ENCODE measurements at places on chromosomes 6 and 20.

DNA sequence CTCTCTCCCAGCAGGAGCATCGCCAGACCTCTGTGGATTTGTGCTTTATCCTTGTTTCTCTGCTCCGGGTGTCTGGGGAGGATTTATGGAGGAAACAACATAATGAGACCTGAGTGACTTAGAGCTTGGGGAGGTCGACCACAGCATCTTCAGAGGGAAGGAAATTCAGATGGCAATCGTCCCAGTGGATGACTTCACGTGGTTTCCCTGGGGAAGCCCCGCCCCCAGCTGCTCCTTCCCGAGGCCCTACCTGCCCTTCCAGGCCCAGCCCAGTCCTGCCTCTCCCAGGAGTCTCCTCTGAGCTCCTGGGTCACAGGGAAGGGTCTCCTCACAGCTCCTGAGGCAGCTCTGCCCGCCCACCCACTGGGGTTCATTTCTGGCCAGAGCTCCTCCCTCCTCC is 430.3 kb upstream of the SULF2 start:
- DNase-seq: no peak

DNA sequence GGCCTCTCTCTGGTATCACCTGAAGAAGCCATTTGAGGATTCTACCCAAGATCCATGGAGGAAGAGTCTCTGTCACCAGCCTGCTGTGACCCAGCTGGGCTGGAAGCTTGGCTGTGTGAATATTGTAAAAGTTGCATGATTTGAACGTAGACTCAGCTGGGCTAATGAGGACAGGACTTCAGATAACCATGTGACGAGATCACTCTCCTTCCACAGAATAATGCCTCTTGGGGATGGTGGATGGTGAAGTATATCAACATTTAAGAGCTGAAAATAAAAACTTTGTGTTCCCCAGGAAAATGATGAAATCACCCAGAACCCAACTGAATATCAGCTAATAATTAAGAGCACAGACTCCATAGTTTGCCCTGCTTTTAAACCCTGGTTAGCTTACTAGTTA is 427.9 kb downstream of the CD83 start:
- DNase-seq: no peak

DNA sequence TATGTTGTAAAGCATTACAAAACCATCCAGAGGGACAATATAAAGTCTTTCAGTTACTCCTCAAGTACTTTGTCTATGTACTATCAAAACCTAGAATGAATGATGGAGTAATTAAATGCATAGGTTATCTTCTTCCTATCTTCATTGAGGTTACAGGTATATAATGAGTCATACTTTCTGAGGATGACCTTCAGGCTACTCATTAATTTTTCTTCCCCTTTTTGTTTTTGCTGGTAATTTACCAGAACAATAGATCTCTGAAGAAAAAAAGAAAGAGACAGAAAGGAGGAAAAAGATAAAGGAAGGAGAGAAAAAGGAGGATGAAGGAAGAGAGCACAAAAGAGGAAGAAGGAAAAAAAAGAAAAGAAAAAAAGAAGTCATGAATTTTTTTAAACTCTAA is 398.4 kb downstream of the TBC1D32 start:
- DNase-seq: no peak

DNA sequence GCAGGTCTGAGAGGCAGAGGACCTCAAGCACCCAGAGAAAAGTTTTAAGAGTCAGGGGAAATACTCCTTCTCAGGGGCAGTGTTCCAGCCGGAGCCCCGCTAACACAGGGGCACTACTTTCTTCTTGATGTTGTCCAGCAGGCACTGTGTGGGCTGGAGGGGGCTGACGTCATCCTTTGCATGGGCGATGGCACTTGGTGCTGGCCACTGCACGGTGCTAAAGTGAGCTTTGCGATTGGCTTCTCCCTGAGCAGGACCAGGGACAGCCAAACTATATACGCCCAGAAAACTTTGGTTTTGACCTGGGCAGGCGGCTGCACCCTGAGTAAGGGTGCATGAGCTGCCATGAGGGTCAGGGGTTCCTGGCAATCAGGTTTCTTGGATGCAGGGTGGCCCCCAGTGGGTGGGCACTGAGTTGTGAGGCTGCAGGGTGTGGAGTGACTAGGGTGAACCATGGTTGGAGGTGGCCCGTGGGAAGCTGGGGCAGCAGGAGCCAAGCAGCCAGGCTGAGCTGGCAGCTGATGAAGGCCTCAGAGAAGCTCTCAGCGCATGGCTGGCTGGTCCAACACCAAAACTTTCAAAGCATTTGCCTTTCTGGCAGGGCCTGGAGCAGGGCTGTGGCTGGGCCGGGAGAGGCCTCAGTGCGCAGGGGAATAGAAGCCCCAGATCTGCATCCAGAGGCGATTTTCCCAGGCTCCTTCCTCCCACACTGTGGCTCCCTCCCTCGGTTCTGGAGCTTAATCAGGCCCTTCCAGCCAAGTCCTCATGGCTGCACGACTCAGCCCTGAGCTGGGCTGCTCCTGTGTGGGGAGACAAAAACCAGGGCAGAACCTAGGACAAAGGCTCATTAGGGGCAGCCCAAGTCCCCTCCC is 18.3 kb downstream of the MRPS18A start:
- no peak for DNase-seq

GRCh38 chr6:10522929-10523573 is 1.9 kb downstream of the GCNT2 start:
- DNase-seq: no peak

DNA sequence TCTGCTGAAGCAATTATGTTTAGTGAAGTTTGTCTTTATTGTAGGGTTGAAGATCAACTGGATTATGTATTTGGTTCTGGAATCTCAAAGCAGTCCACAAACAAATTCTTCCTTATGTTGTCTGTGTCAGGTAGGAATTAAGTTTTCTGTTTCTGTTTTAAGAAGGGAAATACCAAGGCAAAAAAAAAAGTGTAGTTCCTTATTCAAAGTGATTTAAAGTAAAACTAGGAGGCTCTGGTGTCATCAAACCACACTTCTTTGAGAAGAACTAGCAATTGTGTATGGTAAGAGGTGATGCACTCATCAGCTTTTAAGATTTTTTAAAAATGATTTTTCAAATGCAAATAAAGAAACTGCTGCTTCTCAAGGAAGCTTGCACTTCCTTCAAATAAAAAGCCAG is 1.9 kb downstream of the FAM135A start:
- DNase-seq: no peak

- DNase-seq: no peak
Measured at GRCh38 chr20:50534567-50534966, 24.4 kb downstream of the PTPN1 start.

DNA sequence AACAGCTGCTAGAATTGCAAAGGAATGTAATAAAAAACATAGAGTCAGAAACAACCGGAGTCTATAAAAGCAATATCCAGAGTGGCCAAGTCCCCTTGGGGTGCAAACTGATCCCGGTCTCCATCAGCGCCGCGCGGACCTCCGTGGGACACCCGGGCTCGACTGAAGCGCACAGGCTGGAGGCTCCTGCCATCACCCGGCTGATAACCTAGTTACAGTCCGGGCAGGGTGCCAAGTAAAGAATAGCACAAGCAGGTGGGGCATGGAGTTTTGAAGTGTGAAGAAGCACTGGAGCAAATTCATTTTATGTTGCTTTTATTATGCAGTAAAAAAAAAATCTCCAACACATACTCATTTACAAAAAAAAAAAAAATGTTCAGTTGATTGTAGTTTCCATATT is 205.1 kb upstream of the GMDS start:
- DNase-seq: no peak

Data from activated gamma-delta T cell treated with anti-CD3 and anti-CD28 coated beads, Interleukin-2, amount 50 U/mL, for 16 hours (primary cell).